ENCODE measurements at places on chromosomes 3 and 15. TPM values are rescaled to one million over a fixed set of nuclear protein-coding genes. Genes with fewer than 3 reads are reported as not detected.
A peak's percentile ranks its signal among the peaks of the same experiment; 100 is the strongest.

The TATDN2 gene
- total RNA-seq = 20.0 TPM

The IL17RC gene
- total RNA-seq = 24.7 TPM

DNA sequence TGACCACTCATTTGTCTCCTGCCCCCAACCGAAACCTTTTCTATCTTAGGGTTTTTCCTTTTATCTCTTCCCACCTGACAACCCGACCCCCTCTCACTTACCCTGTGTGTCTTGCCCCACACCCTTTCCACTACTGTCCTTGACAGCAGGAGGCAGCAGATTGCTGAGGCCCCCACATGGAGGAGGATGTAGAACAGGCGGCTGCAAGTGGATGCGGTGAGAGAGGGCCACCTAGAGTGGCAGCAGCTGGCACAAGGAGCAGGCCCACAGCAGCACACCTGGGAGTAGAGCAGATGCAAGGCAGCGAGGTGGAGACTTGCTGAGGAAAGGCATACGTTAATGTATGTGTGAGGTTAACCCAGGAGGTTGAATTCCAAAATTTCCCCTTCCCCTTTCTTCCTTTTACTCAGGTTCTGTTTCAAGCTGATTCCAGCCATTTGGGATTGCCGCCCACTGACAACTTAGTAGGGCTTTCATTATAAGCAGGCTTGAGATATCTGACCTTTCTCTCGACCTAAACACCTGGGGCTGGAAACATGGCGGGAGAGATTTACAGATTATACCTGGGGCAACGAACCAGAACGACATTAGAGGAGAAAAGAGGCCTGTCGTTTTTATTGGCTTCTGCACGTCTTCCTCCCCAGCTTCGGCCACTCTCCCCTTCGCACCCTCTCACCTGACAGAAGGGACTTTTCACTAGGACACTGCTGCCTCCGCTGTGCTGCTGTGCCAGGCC lies 643 bp downstream of the SERINC4 start:
- H3K4me3 ChIP-seq = no peak overlapping the region
- H3K4me1 ChIP-seq = peaks cover 44% of the 10 kb centered on the region
- no peaks in the 10 kb centered on the region for H3K27me3 ChIP-seq
- DNase-seq = no peak
- peaks cover 81% of the 10 kb centered on the region for H3K36me3 ChIP-seq

GRCh38 chr3:4641863-4642563 lies 148.9 kb downstream of the ITPR1 start:
- no peak overlapping the region for H3K27ac ChIP-seq
- DNase-seq = no peak
- H3K4me1 ChIP-seq = no peaks in the 10 kb centered on the region
- peaks cover 33% of the 10 kb centered on the region for H3K36me3 ChIP-seq
- H3K27me3 ChIP-seq = no peaks in the 10 kb centered on the region

DNA sequence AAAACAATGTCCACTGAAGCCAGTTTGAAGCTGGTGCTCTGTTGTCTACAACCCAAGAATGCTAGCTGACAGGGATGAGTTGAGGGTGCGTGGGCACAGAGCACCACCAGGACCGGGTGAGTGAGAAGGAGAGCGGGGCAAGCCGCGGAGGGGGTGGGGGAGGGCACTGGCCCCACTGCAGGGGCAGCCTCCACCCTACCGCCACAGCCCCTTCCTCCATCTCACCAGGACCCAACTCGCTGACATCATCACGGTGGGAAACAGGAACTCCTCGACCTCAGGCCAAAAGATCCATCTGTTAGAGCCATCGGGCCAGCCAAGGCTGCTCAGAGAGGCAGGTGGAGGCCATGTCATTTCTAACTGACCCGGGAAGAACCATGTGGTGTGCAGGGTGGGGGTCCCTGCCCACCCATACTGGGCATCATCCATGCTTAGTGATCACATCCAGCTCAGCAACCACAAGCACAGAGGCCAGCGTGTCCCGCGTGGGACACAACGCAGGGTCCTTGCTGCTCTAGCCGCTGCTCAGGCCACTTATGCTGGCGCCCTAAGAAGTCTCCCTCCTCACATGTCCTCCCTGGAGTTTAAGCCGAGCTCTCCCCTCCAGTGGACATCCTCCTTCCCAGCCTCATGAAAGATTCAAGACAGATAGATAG lies 57.6 kb upstream of the GATA2 start:
- DNase-seq = no peak
- H3K4me3 ChIP-seq = no peak overlapping the region
- H3K4me1 ChIP-seq = peaks cover 32% of the 10 kb centered on the region

DNA sequence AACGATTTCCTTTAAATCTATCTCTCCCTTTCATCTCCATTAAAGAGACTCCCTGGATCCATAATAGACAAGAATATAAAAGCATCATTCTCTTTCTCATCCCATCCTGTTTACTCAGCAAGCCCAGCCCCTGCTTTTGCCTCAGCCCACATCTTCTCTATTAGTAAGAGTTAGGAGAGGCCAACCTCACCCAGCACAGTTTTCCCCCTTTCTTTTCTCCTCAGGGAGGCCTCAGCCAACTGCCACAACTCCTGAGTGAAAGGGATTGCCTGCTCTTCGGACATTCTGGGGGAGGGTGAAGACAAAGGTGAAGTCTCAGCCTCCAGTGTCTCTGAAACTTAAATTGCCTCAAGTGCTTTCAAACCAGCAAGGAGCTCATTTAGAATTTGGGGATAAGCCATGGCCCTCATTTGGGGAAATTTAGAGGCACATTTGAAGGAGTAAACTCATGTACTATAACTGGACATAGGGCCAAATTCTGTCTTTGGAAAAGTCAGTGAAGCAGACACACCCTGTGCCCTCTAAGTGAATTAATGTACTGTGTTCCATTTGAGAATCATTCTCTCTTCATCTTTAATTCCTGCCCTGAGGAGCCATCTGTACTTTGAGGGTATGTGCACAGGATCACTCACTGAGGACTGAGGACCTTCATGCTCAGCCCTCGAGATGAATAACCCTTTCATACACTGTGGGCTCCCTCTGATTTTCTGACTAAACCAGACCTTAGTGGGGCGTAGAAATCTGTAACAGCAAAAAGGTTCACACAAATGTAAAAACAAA lies 82.5 kb downstream of the SOX2 start:
- H3K27ac ChIP-seq = no peak overlapping the region
- no peaks in the 10 kb centered on the region for H3K36me3 ChIP-seq
- DNase-seq = no peak
- H3K27me3 ChIP-seq = no peaks in the 10 kb centered on the region
- no peak overlapping the region for H3K4me3 ChIP-seq

DNA sequence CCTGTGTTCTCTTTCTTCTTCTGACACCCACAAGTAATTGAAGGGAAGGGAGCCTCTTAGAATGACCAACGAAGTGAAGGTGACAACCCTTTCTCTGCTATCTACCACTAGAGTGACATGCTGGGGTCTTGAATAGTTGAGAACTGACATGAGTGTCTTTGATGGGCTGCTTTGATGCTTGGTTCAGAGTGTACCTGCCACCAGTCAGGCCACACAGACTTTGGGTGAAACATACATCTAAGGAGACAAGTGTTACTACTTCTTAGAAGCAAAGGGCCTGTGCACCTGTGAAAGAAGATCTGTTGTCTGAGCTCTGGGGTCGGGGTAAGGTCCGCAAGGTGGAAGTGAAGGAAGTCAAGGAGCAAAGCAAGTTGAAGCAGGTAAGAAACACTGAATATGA lies 1040.7 kb upstream of the CFAP20DC start:
- no peaks in the 10 kb centered on the region for H3K27me3 ChIP-seq
- no peak overlapping the region for H3K27ac ChIP-seq
- H3K4me3 ChIP-seq = no peak overlapping the region
- no peaks in the 10 kb centered on the region for H3K36me3 ChIP-seq

DNA sequence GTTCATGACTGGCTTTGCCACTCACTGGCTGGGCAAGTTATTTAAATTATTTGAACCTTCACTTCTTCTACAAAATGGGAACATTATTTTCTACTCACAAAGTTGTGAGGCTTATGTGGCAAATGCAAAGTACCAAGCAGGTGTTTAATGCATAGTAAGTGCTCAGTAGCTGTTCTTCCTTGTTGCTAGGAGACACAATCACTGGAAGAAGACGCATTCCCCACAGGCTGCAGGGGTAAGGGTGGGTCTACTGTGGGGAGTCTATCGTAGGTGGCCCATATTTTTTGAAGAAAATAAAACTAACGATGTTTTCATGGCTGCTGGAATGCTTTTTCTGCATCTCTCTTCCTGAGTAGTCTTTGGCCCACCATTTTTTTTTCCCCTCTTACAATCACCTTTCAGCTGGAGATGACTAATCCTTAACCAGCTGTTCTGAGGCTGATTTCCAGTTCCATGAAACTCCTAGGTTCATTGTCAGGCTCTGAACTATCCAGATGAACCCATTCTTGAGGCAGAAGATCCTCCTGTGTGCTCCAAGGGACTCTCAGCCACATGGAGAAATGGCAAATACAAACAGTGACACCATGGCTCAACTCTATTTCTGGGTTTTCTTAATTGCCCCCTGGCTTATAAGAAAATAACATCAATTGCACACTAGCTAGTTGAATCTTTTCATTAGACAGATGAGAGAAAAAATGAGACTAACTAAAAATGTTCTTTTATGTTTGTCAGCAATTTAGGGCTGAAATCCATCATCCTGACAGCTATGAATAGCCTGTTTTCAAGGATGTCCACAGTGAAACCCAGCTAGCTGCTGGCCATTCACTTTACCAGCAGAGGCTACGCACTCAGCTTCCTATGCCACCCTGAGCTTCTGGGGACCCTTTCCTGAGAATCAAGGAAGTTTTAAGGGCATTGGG lies 108.3 kb upstream of the ETV5 start:
- H3K27ac ChIP-seq = peak overlapping the region; percentile 33
- peaks cover 31% of the 10 kb centered on the region for H3K4me1 ChIP-seq
- H3K27me3 ChIP-seq = no peaks in the 10 kb centered on the region
- H3K36me3 ChIP-seq = no peaks in the 10 kb centered on the region
- no peak for DNase-seq
